Activated T-helper 2 cell treated with anti-CD3 and anti-CD28 coated beads, Interferon-gamma antibody, Interleukin-2, Interleukin-4, amounts not matched to agents 10 μg/mL and 5 μg/mL and 100 μg/mL, durations not matched to agents 14 hours and 24 hours and 36 hours (primary cell): ENCODE measurements at places on chromosomes 6 and 20. TPM values are rescaled to one million over a fixed set of nuclear protein-coding genes. Genes with fewer than 3 reads are reported as not detected.

GRCh38 chr6:169291646-169292337 is 38.1 kb upstream of the THBS2 start:
- no peak overlapping the region for H3K27ac ChIP-seq
- H3K36me3 ChIP-seq, result no peaks in the 10 kb centered on the region
- DNase-seq, result no peak
- H3K4me1 ChIP-seq, result no peaks in the 10 kb centered on the region

The SPTLC3 gene
- 0.68 and 0.80 TPM in 2 replicates for total RNA-seq

The BCAS1 gene
- total RNA-seq, result not detected in 2 replicates

DNA sequence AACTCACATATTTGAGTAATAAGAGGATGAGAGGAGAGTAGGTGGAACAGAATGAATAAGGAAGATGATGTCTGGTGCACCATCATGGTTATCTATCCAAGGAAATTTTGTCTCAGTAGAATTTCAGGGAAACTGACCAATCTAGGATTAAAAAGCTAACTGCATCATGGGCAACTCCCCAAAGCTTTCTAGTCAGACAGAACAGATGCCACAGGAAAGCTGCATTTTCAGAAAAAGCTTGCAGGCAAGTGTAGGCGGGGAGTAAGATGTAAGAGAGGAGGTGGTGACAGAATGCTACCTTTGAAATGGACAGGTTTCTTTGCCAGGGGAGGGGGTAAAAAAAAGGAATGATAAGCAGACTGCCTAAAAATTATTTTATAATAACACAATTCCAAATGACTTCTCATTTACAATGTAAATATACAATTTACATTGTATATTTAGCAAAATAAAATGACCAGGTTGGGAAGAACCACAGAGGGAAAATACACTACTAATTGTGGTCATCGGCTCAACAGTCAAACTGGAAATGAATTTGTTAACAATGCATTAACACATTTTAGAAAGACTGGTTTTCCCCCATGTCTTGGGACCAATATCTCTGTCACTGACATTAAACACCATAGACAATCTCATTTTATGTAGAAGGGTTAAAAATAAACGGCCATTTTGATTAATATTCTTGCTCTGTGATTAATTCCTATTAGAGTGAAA is 15.1 kb downstream of the NHSL1 start:
- no peak overlapping the region for H3K4me3 ChIP-seq
- H3K27me3 ChIP-seq, result peaks cover 14% of the 10 kb centered on the region
- peaks cover 3% of the 10 kb centered on the region for H3K4me1 ChIP-seq

The NRN1 gene
- 0.71 and 0.75 TPM in 2 replicates for total RNA-seq

DNA sequence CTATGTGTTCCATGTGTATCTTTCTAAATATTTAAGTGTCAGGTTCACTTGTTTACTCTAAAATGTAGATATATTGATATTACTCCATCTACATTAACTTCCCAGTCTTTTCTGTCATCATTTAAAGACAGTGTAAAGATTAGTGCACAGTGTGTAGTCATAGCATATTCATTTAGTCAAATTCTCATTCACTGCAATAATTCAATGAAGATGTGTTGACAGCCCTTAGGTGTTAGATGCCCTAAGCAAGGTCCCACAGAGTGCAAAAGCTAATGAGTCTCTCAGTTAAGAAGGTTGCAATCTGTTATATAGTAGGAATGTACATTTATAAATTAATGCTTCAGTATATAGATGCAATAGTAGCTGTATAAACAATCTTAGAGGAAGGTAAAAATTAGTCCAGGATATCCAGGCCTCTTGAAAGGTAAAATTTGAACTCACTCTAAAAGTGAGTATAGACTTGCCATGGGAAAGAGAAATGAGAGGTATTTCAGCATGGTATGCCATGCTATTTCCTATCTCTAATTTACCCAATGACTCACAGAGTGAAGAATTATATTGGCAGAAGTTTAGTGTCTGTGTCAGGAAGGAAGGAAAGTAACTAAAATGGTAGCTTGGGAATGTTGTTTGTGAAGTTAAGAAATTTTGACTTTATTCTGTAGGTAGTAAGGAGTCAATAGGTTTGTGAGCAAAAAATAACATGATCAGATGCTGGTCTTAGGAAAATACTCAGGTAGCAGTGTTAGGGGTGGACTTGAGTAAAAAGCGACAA is 969.9 kb upstream of the CITED2 start:
- DNase-seq, result no peak
- H3K27ac ChIP-seq, result no peak overlapping the region
- H3K4me1 ChIP-seq, result no peaks in the 10 kb centered on the region
- H3K4me3 ChIP-seq, result no peak overlapping the region
- H3K27me3 ChIP-seq, result no peaks in the 10 kb centered on the region
- no peaks in the 10 kb centered on the region for H3K36me3 ChIP-seq

The RAMACL gene
- 0.32 TPM in 1 of 2 replicates, not detected in the other for total RNA-seq
